CD4-positive, alpha-beta T cell treated with Interleukin-4 for 4 hours (primary cell): ENCODE measurements at places on chromosomes 4 and X.

DNA sequence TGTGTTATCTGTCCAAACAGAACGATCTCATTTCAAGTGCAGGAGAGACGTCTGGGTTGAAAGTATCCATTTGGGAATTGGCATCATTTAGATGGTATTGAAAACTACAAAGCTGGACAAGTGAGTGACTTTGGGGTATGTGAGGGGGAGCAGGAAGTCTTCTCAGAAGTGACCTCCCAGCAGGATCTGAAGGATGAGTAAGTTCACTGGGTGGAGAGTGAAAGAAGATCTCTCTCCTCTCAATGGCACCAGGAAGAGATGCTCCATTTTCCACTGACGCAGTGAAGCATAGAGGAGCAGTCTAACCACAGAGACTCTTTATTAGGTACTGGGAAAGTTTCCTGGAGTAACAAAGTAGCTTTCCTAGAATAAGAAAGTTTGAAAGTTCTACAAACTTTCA, 161.0 kb downstream of the CPE start:
- DNase-seq, result no peak

DNA sequence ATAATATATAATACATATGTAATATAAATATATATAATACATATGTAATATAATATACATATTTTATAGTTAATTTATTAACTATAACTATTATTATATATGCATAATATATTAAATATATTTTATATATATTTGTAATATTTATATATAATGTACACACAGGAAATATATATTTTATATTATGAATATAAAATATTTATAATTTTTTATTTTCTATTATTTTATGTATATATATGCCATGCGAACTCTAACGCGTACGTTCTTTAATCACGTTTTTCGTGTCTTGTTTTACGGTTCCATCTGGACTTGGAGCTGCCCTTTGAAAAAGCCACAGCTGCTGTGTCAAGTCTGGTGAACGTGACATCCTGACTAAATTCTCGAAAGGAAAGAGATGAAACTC, 332.1 kb downstream of the ASMT start:
- no peak for DNase-seq

- no peak for DNase-seq
Measured at GRCh38 chrX:2908125-2908685, 20.9 kb downstream of the ARSD start.

DNA sequence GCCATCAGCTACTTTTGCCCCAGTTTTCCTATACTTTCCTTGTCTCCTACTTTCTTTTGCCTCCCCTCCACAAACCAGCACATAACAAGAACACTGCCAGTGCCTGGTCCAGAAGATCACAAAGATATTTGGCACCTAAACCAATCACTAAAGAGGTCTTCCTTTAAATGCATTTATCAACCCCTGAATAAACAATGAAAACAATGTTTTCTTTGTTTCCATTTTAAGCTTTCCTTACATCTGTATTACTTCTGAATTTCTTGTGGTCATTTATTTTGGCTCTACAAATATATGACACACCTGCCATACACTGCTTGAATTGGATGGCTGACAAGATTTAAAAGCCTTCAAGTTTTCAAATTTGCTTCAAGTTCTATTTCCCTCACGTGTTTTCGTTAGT, 43.9 kb downstream of the MBNL3 start:
- no peak for DNase-seq

GRCh38 chr4:15668566-15669435, 12.8 kb upstream of the FAM200B start:
- no peak for DNase-seq

DNA sequence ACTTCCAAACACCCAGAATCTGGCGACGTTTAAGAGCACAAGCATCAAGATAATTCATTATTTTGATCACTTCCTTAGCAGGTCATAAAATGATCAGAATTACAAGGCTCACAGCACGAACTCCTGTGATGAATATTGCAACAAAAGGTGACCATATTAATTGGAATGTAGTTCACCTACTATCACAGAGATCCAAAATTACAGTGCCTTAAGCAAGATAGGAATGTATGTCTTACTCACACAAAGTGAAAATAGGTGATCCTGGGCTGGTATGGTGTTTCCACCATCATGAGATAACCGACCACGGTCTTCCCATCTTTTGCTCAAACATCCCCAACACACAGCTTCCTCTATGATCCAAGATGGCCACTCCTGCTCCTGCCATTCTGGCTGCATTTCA, 131.2 kb downstream of the SCFD2 start:
- DNase-seq, result no peak
